ENCODE measurements at places on chromosomes 11 and 22.

DNA sequence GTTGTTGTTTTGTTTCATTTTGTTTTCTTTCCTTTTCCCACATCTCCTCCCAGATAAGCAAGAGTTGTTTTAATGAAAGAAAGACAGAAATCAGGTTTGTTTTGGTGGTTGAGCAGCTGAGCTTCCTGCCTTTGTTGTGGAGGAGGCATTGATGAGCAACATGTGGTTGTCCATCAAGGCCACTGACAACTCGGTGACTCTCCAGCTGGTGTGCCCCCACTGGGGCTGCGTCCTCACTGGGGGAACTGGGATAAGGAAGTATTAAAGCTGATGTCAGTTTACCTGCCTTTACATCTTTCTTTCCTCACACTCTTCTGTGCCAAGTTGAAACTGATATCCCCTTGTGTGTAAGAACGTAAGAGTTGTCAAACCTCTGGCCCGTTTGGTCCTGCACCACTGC lies 5.9 kb downstream of the VPS26B start:
- no peak for DNase-seq

GRCh38 chr22:17446698-17447097 lies 77.4 kb downstream of the CECR2 start:
- no peak for DNase-seq

- no peak for DNase-seq
Measured at GRCh38 chr11:134394311-134394710, 17.7 kb downstream of the B3GAT1 start.

DNA sequence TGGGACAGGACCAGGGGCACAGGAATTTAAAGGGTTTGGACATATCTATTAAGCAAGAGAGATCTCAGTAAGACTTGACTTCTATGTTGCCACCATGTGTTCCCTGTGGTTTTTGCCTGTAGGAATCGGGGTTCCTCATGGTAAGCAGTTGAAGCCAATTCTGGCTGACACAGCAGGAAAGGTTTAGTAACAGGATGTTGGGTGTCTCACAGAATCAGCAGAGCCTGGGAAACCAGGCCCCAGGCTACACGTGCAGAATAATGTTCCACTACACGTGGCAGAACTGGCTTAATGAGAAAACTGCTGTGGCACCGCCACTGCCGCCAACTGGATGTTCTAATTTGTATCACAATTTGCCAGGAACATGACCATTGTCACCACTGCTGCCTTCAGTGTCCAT lies 264.6 kb upstream of the PLET1 start:
- DNase-seq: no peak

- DNase-seq: no peak
Measured at GRCh38 chr22:20080776-20081654, 974 bp downstream of the DGCR8 start.

DNA sequence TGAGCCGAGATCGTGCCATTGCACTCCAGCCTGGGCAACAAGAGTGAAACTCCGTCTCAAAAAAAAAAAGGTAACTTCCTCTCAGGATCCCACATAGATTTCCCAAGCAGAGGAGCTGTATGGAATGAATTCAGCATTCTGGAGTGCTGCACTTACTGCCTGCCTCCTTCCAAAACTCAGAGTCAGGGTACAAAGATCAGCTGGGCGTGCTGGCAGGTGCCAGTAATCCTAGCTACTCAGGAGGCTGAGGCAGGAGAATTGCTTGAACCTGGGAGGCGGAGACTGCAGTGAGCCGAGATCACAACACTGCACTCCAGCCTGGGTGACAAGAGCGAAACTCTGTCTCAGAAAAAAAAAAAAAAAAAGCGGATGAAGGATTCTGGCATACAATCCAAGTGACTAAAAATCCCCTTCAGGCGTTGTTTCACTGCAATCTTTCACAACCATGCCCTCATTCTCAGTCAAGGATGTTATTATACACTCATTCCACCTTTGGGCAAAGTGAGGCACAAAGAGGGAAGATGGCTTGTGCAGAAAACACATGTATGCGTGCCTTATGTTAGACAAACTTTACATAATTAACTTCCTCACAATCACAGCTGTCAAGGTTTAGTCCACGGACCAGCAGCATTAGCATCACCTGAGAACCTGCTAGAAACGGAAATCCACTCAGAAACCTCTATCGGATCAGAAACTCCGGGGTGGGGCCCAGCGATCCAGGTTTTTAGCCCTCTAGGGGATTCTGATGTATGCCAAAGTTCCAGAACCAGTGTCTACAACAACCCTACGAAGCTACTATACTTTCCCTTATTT lies 1.1 kb upstream of the NOL12 start:
- DNase-seq: no peak

- DNase-seq: no peak
Measured at GRCh38 chr11:69721745-69722144, 17.9 kb upstream of the FGF19 start.

DNA sequence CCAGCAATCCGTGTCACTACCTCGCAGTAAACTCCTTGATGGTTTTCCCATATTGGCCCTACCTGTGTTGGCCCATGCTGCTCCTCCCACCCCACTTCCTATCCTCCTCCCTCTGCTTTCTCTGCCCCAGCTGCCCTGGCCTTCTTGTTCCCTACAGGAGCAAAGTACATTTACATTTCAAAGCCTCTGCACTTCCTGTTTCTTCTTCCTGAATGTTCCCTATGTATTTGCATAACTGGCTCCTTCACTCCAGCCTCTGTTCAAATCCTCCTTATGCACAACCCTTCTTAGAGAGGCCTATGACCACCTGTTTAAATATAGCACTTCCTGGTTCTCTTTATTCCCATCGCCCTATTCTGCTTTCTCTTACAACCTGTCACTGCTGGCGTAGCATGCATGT lies 62.2 kb downstream of the PARVA start:
- no peak for DNase-seq

DNA sequence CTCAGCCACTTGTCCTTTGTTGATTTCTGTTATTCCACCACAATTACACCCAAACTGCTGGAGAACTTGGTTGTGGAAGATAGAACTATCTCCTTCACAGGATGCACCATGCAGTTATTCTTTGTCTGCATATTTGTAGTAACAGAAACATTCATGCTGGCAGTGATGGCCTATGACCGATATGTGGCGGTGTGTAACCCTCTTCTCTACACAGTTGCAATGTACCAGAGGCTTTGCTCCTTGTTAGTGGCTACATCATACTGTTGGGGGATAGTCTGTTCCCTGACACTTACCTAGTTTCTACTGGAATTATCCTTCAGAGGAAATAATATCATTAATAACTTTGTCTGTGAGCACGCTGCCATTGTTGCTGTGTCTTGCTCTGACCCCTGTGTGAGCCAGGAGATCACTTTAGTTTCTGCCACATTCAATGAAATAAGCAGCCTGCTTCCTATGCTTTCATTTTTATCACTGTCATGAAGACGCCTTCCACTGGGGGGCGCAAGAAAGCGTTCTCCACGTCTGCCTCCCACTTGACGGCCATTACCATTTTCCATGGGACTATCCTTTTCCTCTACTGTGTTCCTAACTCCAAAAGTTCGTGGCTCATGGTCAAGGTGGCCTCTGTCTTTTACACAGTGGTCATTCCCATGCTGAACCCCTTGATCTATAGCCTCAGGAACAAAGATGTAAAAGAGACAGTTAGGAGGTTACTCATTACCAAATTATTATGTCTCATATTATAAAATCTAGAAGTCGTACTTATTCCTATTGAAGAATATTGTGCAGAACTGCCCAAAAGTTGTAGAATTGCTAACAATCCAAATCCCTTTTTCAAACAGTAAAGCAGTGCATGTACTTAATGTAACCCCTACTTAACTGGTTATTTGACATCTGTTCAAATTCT lies 53.2 kb downstream of the OR4C6 start:
- peak; percentile 2 for DNase-seq

DNA sequence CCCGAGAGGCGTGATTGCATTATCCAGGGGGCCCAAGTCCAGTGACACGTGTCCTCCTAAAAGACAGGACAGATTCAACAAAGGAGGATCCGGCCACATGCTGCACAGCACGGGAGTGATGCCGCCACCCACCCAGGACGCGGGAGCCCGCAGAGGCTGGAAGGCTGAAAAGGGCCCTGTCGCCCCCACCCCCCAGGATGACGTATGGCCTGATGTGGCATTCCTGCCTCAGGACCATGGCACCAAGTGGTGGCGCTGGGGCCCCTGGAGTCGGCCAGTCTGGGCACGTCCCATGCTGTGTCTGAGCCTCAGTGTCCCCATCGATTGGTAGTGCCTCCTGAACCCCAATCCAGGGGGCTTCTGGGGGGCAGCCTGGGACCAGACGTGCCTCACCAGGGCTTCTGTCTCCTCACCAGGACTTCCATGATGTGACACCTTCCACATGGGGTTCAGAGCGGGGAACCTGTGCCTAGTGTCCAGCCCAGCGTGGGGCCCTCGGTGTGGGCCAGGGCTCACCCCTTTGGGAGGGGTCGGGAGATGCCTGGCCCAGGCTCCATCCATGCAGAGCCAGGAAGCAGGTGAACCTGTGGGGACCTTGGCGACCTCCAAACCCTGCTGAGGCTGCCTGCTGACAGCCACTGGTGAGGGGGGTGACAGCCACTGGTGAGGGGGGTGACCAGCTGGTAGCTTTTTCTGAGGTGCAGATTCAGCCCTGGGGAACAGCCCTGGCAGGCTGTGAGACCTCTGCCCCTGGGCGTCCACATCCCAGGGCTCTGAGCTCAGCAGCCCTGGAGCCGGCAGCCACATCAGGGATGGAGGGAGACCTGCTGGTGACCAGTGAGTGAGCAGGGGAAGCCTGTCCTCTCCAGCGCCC lies 75.3 kb downstream of the KCNQ1 start:
- DNase-seq: no peak

DNA sequence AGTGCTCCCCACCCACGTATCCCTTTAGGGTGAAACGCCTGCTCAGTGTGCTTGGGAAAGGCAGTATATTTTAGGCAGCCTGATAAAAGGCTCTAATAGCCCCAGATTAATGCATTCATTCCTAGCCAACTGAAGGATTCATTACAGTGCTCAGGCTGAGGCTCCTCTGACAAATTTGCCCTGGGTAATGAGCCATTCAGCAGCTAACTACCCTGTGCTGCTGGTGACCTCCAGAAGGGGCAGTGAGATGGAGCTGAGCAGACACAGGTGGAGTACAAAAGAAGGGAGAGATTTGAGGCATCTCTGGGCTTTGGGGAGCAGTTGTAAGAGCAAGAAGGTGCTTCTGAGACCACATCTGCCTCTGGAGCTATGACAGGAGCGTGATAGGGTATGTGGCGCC lies 817.0 kb downstream of the NTM start:
- DNase-seq: no peak

All from activated T-cell treated with anti-CD3 and anti-CD28 coated beads, Interleukin-2, amount 50 U/mL, for 72 hours (primary cell).